IPS DF 19.7 (cell line): ENCODE measurements at places on chromosomes 13 and 19.

- no peak for DNase-seq
Measured at GRCh38 chr19:33947265-33947964, 150.7 kb downstream of the KCTD15 start.

GRCh38 chr19:45419895-45420294 lies 3.8 kb downstream of the ERCC1 start:
- DNase-seq, result no peak

- DNase-seq, result no peak
Measured at GRCh38 chr19:44644402-44645016, 799 bp downstream of the PVR start.

GRCh38 chr13:26983543-26984320 lies 187.9 kb downstream of the USP12 start:
- DNase-seq, result no peak

GRCh38 chr13:24520733-24521132 lies 8.2 kb upstream of the PARP4 start:
- DNase-seq, result no peak

DNA sequence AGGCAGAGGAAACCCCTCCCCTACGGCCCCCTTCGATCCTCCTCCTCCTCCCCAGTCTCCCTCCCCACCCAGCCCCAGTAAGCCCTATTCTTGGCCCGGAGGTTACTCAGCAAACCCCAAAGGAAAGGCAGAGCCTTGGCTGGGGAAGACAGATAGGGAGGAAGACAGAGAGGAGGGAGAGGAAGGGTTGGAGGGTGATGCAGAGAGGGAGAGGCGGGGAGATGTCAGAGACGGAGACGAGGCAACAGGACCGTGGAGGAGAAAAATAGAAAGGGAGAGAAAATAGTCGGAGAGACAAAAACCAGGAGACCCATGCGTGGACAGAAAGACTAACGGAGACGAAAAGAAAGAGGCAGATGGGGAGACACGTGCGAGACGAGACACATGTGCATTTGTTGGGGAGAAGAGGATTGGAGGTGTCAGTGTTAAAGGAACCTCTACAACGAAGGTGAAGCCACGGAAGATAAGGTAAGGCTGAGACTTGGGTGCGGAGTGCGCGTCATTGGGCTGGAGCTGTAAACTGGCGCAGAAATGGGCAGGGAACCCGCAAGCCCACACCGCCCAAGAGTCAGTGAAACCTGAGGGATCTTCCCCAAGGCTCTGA lies 2.9 kb downstream of the TGFB1 start:
- DNase-seq, result no peak

- no peak for DNase-seq
Measured at GRCh38 chr19:1799695-1800342, 12.3 kb downstream of the ATP8B3 start.

GRCh38 chr13:99740251-99740979 lies 231.2 kb downstream of the ZIC5 start:
- DNase-seq, result no peak

DNA sequence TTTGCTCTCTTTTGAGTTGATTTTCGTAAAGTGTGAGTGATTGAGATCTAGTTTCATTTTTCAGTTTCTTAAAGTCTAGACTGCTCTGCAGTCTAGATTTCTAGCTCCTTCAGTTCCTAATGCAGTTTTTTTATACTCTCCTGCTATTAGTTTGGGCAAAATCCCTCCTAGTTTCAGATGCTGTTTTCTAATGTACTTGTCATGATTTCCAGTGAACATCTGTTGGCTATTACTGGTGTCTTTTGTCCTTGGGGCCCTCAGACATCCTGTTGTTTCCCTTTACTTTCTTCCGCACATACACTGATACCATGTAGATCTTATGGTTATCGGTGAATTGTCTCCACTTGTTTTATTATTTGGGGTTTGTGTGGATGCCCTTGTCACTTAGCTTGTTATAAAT lies 292.1 kb downstream of the TDRD3 start:
- no peak for DNase-seq

DNA sequence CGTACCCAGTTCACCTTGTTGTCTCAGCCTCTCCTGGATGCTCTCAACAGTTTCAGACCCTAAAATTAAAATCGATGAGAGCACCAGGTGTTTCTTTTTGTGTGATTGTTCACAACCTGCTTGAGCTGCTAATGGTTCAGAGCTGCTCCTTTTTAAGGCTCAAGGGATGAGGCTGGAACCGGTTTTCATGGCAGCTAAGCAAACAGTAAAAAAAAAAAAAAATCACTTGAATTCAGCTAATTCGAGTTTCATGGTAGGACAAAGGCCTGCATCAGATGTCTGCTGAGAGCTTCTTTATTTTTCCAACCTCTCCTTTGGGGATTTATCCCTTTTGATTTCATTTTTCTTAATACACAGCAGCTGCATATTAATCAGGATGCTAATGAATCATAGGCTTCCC lies 6.5 kb downstream of the SYCE2 start:
- DNase-seq, result no peak

DNA sequence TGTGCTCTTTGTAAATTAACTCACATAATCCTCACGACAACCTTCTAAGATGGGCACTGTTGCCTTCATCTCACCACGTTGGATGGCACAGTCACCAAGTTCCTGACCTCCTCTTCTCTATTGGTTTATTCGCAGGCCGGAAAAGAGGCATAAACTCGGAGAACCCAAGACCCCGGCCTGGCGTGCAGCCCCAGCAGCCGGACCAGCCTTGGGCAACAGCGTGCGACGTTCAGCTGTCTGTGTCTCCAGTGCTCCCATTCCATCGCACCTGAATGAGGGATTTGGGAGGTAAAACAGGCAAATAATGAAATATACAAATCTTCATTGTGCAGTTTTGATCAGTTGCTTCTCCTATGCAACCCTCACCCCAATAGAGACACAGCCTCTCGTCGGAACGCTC lies 34.5 kb upstream of the GAS6 start:
- DNase-seq, result no peak

DNA sequence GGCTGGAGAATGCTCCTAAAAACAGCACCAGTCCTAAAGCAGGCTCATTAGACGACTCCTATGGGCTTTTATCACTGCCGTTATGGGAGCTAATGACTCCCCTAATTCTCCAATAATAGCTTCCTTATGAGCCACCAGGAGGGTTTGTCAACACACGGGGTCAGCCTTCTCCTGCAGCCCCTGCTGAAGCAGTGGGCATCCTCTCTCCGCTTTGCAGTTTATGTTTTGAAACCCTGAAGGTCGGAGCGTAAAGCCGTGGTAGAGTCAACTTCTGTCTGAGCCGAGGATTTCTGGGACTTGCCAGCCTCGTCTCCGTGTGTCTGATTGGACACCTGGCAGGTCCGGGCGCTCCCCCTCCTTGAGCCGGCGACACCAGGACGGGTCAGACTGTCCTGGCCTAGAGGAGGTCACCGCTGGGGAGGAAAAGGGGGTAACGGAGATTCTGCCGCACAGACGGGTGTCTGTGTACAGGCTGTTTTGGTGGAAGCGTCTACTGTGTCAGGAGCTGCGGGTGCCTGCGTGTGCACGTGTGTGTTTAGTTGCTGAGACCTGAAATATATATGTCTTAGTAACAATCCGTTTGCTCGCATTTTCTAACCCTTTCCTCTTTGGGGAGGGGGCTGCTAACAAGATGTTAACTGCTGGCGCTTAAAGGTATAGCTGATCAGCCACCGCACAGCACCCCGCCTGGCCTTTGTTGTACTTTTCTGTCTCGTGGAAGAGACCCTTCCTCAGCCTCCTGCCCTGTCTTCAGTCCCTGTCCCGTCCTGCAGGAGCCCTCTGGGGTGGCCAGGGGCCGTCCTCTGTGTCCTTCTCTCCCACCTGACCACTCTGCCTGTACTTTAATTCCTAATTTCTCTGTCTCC lies 1.9 kb downstream of the KDM4B start:
- DNase-seq, result no peak

GRCh38 chr19:45528149-45528743 lies 21.0 kb downstream of the VASP start:
- no peak for DNase-seq

GRCh38 chr19:47663435-47663910 lies 49.7 kb upstream of the EHD2 start:
- DNase-seq, result no peak

- peak; percentile 57 for DNase-seq
Measured at GRCh38 chr19:49556412-49557398, 23.7 kb downstream of the NOSIP start.

GRCh38 chr19:5337708-5338655 lies 2.6 kb downstream of the PTPRS start:
- DNase-seq, result no peak

GRCh38 chr19:31541396-31541795 lies 192.2 kb upstream of the TSHZ3 start:
- DNase-seq, result no peak

DNA sequence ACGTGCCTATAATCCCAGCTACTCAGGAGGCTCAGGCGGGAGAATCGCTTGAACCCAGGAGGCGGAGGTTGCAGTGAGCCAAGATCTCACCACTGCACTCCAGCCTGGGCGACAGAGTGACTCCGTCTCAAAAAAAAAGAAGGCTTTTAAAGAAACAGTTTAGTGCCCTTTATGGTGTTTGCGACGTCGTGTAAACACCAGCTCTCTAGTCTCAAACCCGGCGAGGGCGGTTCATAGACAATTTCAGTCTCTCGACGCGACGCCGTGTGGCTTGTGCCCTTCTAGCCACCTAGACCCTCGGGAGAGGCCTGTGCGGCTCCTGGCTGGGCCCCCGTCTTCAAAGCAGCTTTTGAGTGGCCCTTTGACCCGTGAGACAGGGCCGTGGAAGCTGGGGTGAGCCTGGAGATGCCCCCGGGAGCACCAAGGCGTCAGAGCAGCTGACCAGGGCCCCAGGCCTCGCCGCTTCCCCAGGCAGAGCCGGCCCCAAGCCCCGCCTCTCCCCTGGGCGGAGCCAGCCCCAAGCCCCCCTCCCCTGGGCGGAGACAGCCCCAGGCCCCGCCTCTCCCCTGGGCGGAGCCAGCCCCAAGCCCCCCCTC lies 5.0 kb upstream of the MADCAM1 start:
- DNase-seq, result no peak

DNA sequence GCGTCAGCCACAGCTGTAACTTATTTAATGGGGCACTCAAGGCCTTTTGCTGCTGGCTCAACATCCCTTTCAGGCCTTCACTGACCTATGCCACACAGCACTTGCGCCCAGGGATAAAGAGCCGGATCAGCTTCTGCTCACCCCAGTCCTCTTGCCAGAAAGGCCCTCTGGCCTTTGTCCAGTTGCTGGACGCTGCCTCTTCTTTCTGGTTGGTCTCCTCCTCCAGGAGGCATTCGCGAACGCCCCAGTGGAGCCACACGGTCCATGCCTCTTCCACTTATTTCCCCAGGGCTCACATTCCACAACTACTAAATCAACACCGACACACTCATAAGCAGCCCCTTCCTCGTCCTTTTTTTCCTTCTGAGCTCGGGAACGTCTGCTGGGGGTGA lies 3.7 kb upstream of the ZNF329 start:
- no peak for DNase-seq

GRCh38 chr13:102771298-102772041 lies 2.1 kb downstream of the TEX30 start:
- no peak for DNase-seq

DNA sequence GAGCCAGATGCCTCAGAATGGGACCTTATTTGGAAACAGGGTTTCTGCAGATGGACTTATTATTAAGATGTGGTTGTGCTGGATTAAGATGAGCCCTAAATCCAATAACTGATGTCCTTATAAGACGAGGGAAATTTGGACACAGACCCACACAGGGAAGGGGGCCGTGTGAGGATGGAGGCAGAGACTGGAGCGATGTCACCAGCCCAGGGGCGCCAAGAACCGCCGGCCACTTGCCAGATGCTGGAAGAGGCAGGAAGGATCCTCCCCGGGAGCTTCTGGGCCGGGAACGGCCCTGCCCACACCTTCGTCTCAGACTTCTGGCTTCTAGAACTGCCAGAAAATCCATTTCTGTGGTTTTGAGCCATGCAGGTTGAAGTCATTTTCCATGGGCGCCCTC lies 26.6 kb downstream of the GNG7 start:
- DNase-seq, result no peak

DNA sequence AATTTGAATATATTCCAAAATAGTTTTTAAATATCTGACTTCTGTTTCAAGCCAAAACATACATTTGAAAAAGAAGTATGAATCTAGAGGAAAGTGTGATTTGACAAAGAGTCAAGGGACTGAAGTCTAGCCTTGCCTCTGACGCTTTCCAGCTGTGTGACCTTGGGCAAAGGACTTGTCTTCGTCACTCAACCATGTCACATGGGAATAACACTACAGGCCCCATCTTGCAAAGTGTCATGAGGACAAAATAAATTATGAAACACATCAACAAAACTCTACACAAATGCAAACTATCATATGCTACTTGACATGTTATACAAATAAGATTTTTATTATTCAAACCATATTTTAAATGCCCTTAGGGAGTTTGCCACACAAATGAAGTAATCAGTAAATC lies 73.0 kb downstream of the CYSLTR2 start:
- DNase-seq, result no peak

- peak; percentile 83 for DNase-seq
Measured at GRCh38 chr13:112733661-112734379, 44.0 kb downstream of the ATP11A start.

GRCh38 chr13:98175823-98176222 lies 1.2 kb downstream of the RNF113B start:
- DNase-seq, result no peak

DNA sequence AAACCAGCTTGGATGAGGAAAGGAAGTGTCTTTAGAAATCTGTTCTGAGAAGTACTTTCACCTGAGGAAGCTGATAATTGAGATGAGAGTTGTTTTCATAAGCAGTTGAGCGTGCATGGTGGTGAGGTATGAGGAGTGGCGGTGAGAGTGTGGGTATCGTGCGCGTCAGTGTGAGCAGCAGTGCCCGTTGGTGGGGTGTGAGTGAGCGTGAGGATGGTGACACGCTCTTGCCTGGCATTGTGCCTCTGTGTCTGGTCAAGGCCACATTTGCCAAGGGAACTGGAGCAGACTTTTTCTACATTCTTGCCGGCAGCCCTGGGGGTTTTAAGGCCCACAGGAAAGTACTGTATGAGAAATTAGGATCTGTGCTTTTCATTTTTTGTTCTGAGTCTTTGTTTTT lies 36.5 kb upstream of the TEX29 start:
- no peak for DNase-seq

- no peak for DNase-seq
Measured at GRCh38 chr13:57452228-57452627, 179.3 kb upstream of the PCDH17 start.

DNA sequence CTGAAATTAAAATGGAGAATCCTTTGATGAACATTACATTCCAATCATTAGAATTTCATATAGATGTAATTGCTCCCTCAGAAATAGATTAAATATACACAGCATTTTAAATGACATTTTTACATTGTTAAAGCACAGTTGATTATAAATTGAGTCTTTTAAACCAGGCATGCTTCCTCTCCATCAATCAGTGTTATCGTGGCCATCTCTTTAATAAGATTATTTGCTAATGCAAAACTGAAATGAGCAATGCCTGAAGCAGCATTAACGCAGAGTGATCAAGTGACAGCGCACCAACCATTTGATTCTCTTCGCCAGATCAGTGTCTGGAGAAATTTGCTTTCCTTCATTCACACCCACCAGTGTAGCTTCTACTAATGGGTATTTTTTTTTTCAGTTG lies 259.8 kb downstream of the OXGR1 start:
- DNase-seq, result no peak
